ENCODE measurements at places on chromosomes 16 and 17.

- peaks cover 60% of the 10 kb centered on the region for H3K4me1 ChIP-seq
- H3K4me3 ChIP-seq: peak overlapping the region; percentile 79
- peak; percentile 57 for DNase-seq
- peaks cover 23% of the 10 kb centered on the region for H3K36me3 ChIP-seq
- peak overlapping the region; percentile 94 for H3K27ac ChIP-seq
Observed at GRCh38 chr17:38727736-38728135, 2.4 kb upstream of the CISD3 start.

DNA sequence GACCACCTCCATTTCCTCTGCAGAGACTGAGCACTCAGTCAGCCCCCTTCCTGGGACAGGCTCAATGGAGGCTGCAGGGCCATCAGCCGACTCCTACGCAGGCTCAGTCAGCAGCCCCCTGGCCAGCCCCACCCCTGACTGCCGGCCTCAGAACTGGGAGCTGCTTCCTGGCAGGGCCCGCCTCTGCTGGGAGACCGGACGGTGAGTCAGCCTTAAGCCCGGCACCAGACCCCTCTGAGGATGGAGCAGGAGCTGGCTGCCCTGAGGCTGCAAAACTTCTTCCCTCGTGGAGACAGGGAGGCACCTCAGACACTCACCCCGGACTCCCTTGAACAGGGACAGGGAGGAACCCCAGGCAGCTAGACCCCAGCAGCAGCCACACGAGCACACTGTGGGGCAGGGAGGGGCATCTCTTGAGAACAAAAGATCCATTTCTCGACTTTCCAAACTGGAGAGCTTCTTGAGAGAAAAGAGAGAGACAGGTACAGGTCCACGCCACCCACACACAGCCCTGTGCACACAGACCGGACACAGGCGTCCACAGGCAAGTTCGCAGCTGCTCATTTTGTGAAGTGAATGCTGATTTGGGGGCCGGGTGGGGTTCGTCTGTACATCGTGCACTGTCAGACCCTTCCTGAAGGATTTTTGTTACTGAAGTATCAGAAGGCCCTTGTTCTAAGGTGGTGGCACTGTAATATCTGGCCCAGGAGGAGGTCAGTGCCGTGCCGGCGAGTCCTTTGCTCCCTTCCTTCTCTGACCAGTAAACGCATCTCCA lies 1.3 kb upstream of the TUBB3 start:
- H3K36me3 ChIP-seq: no peaks in the 10 kb centered on the region
- peaks cover 29% of the 10 kb centered on the region for H3K27me3 ChIP-seq
- H3K27ac ChIP-seq: peak overlapping the region; percentile 15
- DNase-seq: no peak
- peak overlapping the region; percentile 83 for H3K4me3 ChIP-seq

- H3K4me1 ChIP-seq: peaks cover 19% of the 10 kb centered on the region
- no peak overlapping the region for H3K4me3 ChIP-seq
- H3K36me3 ChIP-seq: no peaks in the 10 kb centered on the region
Observed at GRCh38 chr17:57959929-57960328, 4.7 kb upstream of the CUEDC1 start.

DNA sequence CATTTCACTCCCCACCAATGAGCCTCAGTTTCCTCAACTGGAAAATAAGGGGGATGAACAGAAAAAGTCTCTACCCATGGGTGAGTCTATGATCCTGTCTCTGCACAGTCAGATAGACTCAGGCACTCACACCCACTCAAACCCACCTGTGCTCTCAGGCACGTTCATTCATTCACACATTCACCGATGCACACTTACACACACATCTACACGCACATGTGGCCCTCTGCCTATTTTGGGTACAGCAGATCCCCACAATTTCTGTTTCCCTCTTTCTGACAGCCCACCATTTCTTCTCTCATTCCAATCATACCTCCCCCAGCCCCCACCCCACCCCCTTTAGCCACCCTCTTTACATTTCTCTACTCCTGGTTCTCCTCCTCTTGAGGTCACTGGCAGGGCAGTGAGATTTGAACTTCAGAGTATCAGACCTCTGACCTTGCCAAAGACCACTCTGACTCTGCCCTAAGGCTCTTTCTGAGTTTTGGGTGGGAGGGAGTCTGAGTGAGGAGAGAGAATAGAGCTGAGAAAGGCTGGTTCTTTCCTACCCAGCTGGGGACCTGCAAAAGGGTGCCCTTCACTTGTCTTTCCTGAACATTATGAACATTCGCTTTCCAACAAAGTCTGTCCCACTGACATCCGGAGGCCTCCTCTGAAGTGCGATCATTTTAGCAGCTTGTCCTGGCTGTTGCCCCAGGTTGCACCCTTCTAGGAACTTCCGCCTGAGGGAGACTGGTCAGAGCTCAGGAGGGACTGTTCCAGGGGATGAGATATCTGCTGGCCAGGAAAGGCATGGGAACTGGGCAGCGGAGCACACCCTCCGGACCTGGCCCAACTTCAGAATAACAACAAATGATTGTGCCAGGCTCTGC lies 10.1 kb upstream of the COL1A1 start:
- H3K4me3 ChIP-seq: no peak overlapping the region
- peaks cover 29% of the 10 kb centered on the region for H3K27me3 ChIP-seq
- DNase-seq: no peak
- H3K4me1 ChIP-seq: peaks cover 17% of the 10 kb centered on the region
- no peaks in the 10 kb centered on the region for H3K36me3 ChIP-seq

GRCh38 chr17:14103836-14104235 lies 34.5 kb downstream of the COX10 start:
- no peak overlapping the region for H3K4me3 ChIP-seq
- H3K27me3 ChIP-seq: no peaks in the 10 kb centered on the region
- no peak overlapping the region for H3K27ac ChIP-seq
- no peak for DNase-seq
- peaks cover 35% of the 10 kb centered on the region for H3K36me3 ChIP-seq

GRCh38 chr16:75250809-75251279 lies 580 bp downstream of the BCAR1 start:
- peaks cover 32% of the 10 kb centered on the region for H3K27me3 ChIP-seq
- no peak for DNase-seq
- H3K36me3 ChIP-seq: no peaks in the 10 kb centered on the region
- no peak overlapping the region for H3K4me3 ChIP-seq

DNA sequence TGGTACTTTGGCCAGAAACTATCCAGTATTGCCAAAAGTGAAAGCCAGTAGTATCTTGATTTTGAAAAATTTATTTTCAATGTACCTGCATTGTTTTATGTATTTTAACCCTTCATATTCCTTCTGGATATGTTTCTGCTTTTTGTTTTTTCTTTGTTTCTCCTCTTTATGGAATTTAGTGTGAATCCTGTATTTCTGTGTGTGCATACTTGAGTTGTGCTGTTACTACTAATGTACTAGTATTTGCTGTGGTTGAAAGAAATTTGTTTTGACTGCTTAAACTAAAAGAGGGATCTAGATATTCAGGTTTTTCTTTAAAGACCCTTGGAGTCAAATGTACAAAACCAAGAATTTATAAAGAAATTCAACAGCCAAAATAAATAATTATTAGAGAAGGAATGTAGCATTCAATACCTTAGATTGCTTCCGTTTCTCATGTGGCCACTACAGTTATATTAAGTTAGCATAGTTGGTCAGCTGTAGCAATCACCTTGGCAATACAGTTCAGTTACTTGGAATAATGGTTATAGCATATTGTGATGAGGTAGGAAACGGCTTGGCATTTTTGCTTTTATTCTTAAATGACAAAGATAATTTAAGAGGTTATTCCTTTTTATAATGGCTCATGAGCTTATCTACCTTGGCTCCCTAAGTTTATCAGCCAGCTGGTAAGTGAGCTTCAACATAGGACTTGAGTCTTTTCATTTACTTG lies 4.9 kb downstream of the PHKB start:
- peaks cover 36% of the 10 kb centered on the region for H3K4me1 ChIP-seq
- no peak overlapping the region for H3K27ac ChIP-seq
- DNase-seq: no peak
- H3K36me3 ChIP-seq: peaks cover 14% of the 10 kb centered on the region

GRCh38 chr17:27345141-27345904 lies 51.4 kb downstream of the WSB1 start:
- H3K27ac ChIP-seq: no peak overlapping the region
- no peaks in the 10 kb centered on the region for H3K36me3 ChIP-seq
- H3K4me3 ChIP-seq: no peak overlapping the region
- H3K27me3 ChIP-seq: peaks cover 1% of the 10 kb centered on the region
- H3K4me1 ChIP-seq: peaks cover 7% of the 10 kb centered on the region

- DNase-seq: no peak
- H3K27ac ChIP-seq: no peak overlapping the region
- H3K4me1 ChIP-seq: no peaks in the 10 kb centered on the region
- no peak overlapping the region for H3K4me3 ChIP-seq
- H3K27me3 ChIP-seq: peaks cover 2% of the 10 kb centered on the region
Observed at GRCh38 chr17:50799582-50799981, 32.3 kb upstream of the ANKRD40CL start.

- H3K4me1 ChIP-seq: no peaks in the 10 kb centered on the region
- no peaks in the 10 kb centered on the region for H3K36me3 ChIP-seq
- DNase-seq: no peak
- no peaks in the 10 kb centered on the region for H3K27me3 ChIP-seq
Observed at GRCh38 chr16:49312389-49312985, 30.8 kb upstream of the CBLN1 start.

- H3K27ac ChIP-seq: peak overlapping the region; percentile 96
- DNase-seq: peak; percentile 83
- peaks cover 38% of the 10 kb centered on the region for H3K36me3 ChIP-seq
- H3K27me3 ChIP-seq: no peaks in the 10 kb centered on the region
- peak overlapping the region; percentile 98 for H3K4me3 ChIP-seq
Observed at GRCh38 chr16:67936880-67937605, 393 bp upstream of the PSMB10 start.

- no peak overlapping the region for H3K4me3 ChIP-seq
- H3K4me1 ChIP-seq: peaks cover 27% of the 10 kb centered on the region
- H3K36me3 ChIP-seq: peaks cover 5% of the 10 kb centered on the region
- peak overlapping the region; percentile 36 for H3K27ac ChIP-seq
- DNase-seq: no peak
Observed at GRCh38 chr17:57669671-57670529, 75.2 kb downstream of the CCDC182 start.

DNA sequence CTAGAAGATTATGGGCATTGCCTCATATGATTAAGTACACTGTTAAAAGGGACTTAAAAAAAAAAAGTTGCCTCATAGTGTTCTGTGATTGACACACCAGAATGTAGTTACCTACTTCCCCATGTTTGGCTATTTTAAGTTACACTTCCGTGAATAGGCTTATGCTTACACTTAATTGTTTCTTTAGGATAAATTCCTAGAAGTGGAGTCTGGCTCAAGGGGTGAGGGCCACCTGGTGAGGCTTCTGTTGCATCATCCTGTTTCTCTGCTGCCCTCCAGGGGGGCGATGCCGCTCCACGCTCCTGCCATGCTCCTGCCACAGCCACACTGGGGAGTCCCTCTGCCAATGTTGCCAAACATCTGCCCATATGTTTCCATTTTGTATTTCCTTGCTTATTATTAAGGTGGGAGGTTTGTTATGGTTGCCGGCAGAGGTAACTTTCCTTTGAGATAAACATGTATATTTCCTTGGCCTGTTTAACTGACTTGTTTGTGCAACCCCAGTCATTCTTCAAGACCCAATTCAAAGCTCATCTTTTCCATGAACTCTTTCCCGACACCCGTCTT lies 73.1 kb downstream of the KSR1 start:
- peaks cover 6% of the 10 kb centered on the region for H3K36me3 ChIP-seq
- H3K27ac ChIP-seq: peak overlapping the region; percentile 83
- no peak for DNase-seq
- H3K4me3 ChIP-seq: peak overlapping the region; percentile 20
- no peaks in the 10 kb centered on the region for H3K27me3 ChIP-seq

DNA sequence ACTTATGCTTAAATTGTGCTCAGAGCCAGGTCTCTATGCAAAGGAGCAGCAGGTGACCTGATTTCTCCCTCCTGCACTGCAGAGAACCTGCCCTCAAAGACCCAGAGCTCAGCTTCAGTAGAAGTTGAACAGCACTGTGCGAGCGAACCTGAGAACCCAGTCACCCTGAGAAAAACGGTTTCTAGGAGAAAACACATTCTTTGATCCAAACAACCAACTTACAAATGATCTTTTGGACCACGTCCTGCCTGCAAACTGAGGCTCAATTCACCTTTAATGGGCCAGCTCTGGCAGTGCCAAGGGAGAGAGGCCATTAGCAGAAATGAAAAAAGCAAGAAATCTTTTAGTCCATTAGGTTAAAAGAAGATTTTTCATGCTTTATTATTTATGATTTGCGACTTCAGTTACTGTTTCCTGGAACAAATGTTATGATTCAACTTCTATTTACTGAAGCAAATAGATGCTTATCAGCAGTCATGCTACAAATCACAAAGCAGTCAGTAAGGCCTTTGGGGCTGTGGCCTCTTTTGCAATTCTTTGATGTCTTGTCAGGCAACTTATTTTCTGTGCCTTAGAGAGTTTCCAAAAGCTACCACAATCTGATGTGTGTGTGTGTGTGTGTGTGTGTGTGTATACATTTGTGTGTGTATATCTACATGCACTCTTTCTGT lies 65.7 kb upstream of the LRRC37A3 start:
- H3K27ac ChIP-seq: peak overlapping the region; percentile 99
- H3K36me3 ChIP-seq: peaks cover 4% of the 10 kb centered on the region
- peak; percentile 44 for DNase-seq
- H3K4me1 ChIP-seq: peaks cover 47% of the 10 kb centered on the region
- H3K27me3 ChIP-seq: no peaks in the 10 kb centered on the region

DNA sequence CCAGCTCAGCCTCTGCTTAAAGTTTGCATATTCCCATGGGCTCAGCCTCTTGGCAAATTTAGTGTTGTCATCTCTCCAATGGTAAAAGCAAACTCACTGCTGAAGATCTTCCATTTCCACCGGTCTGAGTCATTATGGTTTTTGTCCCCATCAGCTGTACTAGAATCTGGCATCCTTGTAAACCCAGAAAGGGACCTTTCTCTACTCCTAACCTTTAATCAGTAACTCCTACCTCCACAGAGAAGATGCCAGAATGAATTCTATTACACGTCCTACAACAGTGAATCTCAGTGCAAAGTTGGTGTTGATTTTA lies 45.8 kb downstream of the ZNF652 start:
- H3K4me3 ChIP-seq: no peak overlapping the region
- no peaks in the 10 kb centered on the region for H3K27me3 ChIP-seq
- no peak overlapping the region for H3K27ac ChIP-seq
- H3K4me1 ChIP-seq: peaks cover 30% of the 10 kb centered on the region

GRCh38 chr17:82598256-82599119 lies 49.8 kb downstream of the WDR45B start:
- H3K4me1 ChIP-seq: peaks cover 20% of the 10 kb centered on the region
- no peak overlapping the region for H3K27ac ChIP-seq
- no peak overlapping the region for H3K4me3 ChIP-seq
- no peaks in the 10 kb centered on the region for H3K27me3 ChIP-seq

All from activated T-helper 1 cell treated with anti-CD3 and anti-CD28 coated beads, Interleukin-12 subunit alpha, Interleukin-12 subunit beta, Interleukin-2, Interleukin-4 antibody, amounts not matched to agents 30 ng/mL and 10 ng/mL and 1 ng/mL, durations not matched to agents 14 hours and 24 hours and 36 hours (primary cell).